ENCODE measurements at places on chromosomes 2 and 18.

- no peak for DNase-seq
Measured at GRCh38 chr2:170156592-170156991, 21.4 kb upstream of the MYO3B start.

GRCh38 chr2:125095826-125096225 is 1070.7 kb downstream of the CNTNAP5 start:
- no peak for DNase-seq

DNA sequence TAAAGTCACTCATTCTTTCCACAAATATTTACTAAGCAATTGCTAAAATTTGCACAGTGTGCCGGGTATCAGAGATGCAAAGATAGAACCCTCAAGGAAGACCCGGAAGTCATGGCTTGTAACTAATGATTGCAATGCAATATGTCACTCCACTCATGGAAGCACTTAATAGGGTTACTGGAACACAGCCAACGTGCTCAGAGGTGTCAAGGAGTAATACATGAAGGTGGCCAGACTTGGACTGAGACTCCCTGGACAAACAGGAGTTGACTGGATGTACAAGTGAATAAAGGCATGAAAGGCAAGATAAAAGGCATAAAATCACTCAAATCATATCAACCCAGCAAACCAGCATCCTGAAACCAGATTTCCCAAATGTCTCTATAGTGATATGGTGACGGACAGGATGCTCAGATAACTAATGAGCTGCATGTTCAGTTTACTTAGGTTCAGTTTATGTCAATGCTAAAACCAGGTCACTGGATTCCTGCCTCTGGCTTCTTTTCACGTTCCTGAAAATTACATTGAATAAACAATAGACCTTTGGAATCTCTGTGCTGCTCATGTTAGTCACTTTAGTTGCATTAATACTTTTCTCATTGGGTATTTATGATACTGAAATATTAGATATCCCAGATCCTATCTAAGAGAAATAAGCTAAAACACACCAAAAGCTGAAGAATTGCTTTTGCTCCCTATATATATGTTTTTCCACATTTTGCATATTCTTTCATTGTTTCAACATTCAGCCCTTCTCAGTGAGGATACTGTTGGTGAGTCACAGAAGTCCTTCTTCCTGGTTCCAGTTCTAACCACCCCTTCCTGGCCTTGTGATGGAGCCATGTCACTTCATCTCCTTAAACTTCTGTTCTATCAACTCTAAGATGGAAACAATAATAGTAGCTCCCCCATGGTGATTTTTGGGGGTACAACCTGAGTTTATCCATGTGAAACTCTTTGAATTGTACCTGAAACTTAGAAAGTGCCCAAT is 688.9 kb upstream of the ID2 start:
- DNase-seq: no peak

GRCh38 chr2:96535331-96535730 is 1.2 kb upstream of the ARID5A start:
- no peak for DNase-seq

GRCh38 chr2:62505109-62505749 is 766 bp downstream of the TMEM17 start:
- DNase-seq: no peak

GRCh38 chr2:19617257-19617848 is 258.9 kb upstream of the OSR1 start:
- DNase-seq: no peak

- DNase-seq: no peak
Measured at GRCh38 chr2:233325814-233326213, 18.2 kb downstream of the SAG start.

DNA sequence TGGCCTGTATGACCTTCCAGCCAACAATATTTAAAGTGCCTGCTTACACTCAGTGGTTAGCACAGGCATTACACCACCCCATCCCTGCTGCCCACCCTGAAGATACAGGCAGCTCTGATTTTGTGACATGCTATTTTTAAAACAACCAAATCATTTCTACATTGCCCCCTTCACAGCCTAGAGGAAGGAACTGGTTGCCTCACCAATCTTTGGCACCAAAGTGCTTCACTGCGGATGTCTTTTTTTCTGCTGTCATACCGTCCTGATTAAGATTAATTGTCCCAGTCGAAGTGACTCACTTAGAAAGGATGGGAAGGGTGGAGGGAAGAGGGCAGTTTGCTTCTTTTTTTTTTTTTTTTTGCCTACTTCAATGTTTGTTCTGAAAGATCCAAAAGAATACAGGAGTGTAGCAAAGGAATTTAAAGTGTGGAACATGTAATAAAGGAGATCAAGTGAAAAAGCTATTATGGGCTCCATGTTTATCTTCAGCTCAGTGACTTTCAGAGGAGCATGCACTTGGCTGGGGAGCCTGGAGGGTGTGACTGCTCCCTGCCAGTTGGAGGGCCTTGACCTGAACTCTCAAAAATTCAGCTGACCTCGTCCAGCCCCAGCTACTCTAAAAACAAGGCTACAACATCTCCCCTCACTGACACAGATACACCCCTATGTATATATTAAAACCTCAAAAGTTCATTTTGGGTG is 501.1 kb upstream of the TNP1 start:
- DNase-seq: no peak

DNA sequence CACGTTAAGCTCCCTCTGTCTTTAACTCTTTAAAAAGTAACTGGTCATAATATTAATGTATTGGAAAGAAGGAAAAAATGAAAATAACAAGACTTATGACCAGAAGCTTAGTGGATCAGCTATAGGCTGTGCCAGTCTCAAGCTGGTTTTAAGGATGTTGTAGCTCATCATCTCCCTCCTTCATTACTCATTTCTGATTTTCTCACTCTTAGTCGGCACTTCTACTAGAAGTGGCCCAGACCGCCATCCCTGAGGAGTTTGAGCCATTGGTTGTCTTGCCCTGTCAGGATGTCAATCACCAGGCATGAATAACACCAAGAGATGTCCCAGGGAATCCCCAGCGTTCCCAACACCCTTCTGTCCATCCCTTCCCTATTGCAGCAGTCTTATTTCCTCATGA is 151.5 kb downstream of the ASXL3 start:
- DNase-seq: no peak

- DNase-seq: no peak
Measured at GRCh38 chr2:55986001-55986400, 62.4 kb upstream of the EFEMP1 start.

GRCh38 chr2:133608291-133608690 is 40.0 kb upstream of the NCKAP5 start:
- DNase-seq: no peak

- DNase-seq: no peak
Measured at GRCh38 chr2:133223226-133223625, 345.0 kb downstream of the NCKAP5 start.

DNA sequence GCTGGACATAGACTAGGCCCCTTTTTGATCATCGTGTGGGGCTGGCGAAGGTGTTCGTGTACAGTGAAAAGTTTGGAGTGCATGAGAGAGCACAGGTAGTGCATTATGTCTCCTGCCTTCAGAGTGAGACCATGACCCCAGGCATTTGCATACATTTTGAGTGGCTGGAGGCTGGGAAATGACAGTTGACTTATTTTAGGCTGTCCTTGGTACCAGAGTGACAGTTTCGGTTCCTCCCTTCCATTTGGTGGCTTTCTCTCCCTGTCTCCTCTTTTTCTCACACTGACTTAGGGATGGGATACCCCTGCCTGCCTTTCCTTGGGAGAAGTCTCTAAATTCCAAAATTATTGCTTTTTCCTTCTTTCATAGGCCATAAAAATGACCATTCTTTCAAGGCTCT is 20.1 kb downstream of the SERPINB12 start:
- no peak for DNase-seq

DNA sequence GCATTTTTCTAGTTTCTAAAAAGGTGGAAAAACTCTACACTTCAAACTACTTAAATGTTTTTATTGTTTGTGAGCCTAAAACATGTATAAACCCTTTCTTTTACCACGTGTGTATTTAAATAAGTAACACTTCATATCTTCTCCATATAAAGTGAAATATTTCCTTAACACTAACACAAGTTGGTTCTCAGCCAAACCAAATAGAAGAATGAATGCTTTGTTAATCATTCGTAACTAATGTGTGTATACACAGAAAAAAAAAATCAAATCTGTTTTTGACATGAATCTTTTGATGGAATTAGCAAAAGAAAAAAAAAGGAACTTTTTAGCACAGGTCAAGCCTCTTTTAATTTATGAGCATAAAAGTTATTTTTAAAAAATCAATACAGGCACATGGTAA is 89.3 kb downstream of the EHBP1 start:
- DNase-seq: no peak

DNA sequence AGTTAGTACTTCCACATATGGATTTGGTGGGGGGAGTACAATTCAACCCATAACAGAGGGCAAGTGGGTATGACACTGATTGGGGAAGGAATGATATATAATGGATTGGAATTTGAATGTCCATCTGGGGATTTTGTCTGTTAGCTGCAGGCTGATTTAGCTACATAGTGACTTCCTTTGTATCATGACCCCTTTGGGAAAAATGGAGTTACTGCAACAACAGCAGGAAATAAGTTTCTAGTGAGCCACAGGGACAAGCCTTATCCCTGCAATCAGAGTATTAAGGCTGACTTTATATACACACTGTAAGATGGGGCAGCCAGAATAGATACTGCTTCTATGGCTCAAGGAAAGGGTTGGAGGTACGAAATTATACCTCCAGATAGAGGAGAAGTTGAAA is 404.4 kb upstream of the MEIS1 start:
- DNase-seq: no peak

- DNase-seq: no peak
Measured at GRCh38 chr2:168037778-168038177, 209.6 kb downstream of the STK39 start.

DNA sequence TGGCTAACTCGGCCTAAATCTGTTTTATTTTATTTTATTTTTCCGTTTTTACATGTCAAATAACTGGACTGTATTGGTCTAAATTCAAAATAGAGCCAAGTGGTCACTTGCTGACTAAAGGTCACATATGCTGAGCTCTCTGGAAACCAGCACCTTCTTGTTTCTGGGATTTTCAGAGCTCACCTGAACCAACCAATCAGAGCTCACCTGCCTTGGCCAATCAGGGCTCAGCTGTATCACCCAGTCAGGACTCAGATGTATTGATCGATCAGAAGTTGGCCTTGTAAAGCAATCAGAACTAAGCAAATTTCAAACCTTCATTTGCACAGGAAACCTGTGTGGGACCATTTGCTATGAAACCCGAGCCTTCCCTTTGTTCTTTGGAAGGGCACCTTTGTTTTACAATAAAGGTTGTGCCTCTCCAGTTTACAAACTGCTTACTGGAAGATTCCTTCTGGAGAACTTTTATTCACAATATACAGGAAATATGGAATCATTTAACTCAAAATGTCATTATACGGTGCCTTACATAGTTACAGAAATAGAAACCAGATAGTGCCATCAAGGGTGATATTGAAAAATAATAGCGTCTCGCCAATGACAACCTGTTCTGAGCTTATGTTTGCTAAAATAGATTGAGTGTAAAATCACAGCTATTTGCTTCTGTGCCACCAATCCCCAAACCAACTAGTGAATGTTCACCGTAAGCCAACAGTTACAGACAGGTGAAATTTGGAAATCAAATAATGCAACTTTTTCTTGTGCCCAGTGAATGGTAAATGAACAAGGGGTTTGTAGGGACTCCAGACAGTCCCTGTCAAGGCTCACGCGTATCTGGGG is 17.3 kb upstream of the PSD4 start:
- DNase-seq: no peak

DNA sequence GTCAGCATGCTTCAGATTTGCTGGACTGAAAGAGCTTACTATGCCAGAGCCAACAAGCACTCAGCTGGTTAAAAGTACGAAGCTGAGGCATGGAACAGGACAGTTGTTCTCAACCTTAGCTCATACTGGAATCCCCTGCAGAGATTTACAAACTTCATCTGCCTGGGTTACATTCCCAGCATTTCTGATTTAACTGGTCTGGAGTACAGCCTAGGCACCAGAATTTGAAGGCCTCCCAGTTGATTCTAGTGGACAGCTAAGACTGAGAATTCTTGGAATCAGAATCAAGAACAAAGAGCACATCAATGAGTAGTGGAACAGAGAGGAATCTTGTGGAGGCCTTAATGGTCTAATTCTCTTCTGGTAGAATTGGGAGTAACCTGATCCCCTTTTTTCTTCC is 298.2 kb upstream of the NXPH2 start:
- no peak for DNase-seq

- DNase-seq: no peak
Measured at GRCh38 chr2:15331787-15332186, 229.3 kb downstream of the NBAS start.

- DNase-seq: no peak
Measured at GRCh38 chr18:76741346-76741745, 81.0 kb upstream of the ZNF236 start.

- DNase-seq: no peak
Measured at GRCh38 chr2:24351981-24352380, 8.4 kb downstream of the ITSN2 start.

DNA sequence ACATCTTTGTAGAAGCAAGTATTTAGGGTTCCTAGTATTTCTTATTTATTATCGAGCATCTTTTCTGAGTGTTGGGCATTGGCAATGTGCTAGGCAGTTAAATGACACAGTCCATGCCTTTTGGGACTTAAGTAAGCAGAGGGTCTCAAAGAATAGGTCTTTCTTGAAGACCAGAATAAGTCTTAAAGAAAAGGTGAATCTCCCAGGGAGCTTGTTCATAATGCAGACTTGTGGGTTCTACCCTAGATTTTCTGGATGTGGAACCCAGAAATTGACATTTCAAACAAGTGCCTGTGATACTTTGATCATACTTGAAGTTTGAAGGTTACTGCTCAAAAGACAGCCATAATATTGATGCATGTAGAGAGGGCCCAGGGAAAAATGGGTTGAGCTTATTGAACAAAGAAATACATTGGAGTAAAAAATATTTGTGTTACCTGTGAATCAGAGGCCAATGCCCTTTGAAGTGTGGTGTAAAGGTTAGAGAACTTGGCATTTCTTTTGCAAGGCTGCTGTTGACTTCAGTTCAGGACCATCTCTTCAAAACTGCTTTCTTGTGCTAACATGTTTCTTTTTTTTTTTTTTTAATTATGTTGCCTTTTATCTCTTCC is 24.4 kb downstream of the RPL37A start:
- no peak for DNase-seq

- DNase-seq: no peak
Measured at GRCh38 chr2:655626-656025, 21.6 kb downstream of the TMEM18 start.

GRCh38 chr2:230778350-230779063 is 65.9 kb downstream of the CAB39 start:
- DNase-seq: no peak

DNA sequence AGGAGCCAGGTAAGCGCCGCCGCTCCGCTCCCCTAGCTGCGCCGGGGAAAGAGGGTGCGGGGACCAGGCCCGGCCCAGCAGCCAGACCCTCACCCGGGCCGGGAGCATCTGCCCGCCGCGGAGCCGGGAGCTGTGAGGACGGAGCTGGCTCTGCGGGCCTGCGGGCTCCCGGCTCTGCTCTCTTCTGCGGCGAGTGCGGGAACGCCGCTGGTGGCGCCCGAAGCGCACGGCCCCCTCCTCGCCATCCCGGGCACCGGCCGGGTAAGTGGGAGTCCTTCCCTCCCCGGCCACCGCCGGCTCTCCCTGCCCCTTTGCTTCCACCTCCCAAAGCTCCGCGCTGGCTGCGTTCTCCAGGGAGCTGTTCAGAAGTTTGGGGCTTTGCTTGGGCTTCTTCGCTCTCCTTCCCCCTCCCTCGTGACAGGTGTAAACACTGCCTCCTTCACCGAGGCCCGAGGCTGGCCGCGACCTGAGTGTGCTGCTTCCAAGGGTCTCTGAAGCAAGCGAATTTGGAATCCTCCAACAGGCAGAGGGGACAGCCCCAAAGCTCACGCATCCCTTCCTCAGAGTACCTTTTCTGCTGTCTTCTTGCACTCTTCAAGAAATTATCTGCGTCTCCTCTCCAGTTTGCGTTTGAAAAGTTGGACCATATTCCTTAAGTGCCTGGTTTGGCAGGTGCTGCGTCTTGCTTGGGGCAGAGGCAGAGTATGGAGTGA is 632 bp downstream of the AFTPH start:
- peak; percentile 6 for DNase-seq
